ENCODE measurements at places on chromosomes 2 and 18. TPM values are rescaled to one million over a fixed set of nuclear protein-coding genes. Genes with fewer than 3 reads are reported as not detected.

GRCh38 chr2:30113617-30114293, 33.1 kb upstream of the YPEL5 start:
- DNase-seq = no peak

- DNase-seq = no peak
Observed at GRCh38 chr2:116732322-116732721, 1082.2 kb upstream of the DDX18 start.

GRCh38 chr18:45670281-45670962, 53.6 kb upstream of the SLC14A1 start:
- no peak for DNase-seq

- DNase-seq = no peak
Observed at GRCh38 chr2:30165050-30165520, 18.3 kb downstream of the YPEL5 start.

- DNase-seq = no peak
Observed at GRCh38 chr18:6221602-6222014, 193.1 kb downstream of the L3MBTL4 start.

DNA sequence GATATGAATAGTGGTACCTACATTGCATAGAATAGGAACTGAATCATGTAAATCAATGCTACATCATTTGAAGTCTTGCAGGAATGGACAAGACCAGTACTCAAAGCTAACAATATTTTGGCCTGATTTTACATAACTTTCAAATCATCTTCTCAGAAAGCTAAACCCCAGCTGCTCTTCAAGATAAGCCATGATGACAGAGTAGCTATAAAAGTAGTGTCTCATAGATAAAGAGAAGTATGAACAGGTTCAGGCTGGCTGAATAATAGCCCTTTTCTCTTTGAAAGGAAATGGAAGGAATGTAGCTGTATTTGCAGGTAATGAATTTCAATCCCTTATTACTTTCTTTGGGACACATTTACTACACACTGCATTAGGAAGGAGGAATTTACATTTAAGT, 28.2 kb downstream of the TSPYL6 start:
- no peak for DNase-seq

DNA sequence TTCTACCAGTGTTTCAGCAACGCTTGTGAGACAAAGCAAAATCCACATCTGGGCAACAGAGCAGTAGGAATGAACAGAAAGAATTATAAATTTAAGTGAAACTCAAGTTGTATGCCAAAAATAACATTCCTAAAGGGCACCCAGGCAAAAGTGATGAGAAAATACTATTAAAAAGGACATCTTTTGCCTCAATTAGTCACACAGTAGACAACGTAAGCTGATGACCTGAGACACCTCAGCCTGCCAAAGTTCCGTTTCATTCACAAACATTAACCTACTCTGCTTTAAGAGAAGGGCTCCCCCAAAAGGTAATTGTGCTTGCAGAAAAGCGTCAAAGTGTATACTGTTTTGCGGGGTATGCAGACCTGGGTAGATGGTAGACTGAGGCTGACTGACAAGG, 7.2 kb downstream of the HDLBP start:
- DNase-seq = no peak

DNA sequence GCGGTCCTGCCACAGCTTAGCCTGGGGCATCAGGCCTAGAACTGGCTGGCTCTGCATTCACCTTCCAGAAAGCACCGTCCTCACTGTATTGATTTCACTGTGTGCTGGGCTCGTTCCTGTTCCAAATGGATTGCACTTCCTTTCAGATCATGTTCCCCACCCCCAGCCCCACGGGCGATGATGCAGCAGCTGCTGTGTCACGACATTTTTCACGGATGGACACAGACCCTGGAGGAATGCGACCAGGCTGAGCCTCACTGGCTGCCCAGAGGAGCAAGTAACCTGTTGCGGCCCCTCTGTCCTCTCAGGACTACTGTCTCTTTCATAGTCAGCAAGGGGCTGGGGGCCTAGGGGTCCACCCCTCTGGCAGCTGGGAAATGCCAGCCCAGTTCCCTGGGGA, 50.3 kb downstream of the CAPN13 start:
- DNase-seq = peak; percentile 55

DNA sequence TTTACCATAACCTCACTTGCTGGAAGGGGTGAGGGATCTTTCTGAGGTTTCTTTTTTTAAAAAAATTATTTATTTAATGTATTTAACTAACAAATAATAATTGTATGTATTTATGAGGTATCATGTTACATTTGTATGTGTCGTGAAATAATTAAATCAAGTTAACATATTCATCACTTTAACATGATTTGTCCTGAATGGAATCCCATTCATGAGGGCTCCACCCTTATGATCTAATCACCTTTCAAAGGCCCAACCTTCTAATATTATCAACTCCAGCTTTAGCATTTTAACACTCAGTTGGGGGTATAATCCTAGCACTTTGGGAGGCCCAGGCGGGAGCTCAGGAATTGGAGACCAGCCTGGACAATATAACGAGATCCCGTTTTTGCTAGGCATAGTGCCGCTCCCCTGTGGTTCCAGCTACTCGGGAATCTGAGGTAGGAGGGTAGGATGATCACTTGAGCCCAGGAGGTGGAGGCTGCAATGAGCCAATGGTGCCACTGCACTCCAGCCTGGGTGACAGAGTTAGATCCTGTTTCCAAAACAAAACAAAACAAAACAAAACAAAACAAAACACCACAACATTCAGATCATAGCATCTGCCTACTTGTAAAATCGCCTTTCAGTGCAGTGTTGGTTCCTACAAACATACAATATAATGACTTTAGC, 1.1 kb upstream of the TAF4B start:
- DNase-seq = no peak

DNA sequence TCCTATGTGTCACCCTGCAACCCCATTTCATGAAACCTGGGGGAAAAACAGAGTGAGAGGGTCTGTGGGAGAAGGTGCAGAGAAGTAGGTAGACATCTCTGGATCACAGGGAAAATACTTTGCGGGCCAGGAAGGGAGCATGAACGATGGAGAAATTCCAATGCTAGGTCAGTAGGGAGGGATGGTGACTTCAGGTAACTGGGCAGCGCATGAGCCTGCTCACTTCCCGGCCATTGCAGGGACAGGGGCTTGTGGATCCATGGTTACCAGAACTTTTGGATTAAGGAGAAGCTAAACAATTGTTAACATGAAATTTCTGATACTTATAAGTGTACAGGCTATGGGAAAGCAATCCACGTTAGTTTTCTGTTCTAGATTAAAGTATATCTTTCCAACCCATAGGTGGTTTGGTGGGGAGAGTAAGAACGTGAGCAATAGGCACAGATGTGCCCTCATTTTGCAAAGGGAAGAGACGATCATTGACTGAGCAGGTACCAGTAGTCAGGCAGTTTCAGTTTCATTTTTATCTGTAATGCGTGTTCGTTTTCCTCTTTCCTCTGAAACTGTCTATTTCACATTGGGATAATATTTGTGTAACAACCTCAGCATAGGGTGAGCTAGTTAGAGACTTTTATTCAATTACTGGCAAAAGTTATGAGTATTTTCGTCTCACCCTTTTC, 65.0 kb downstream of the NYAP2 start:
- no peak for DNase-seq

- DNase-seq = no peak
Observed at GRCh38 chr2:122737429-122738077, 982.1 kb downstream of the TSN start.

DNA sequence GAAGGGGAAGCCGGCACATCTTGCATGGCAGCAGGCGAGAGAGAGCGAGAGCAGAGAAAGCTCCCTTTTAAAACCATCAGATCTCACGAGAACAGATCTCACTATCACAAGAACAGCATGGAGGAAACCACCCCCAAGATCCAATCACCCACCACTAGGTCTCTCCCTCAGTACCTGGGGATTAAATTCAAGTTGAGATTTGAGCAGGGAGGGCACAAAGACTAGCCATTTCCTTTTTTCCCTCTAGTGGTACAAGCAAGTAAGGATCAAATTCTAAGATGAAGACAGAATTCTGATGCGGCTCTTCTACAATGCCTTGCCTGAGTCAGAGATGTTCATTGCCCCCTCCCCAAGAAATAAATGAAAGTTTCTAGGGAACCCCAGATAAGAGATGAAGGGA, 45.6 kb upstream of the ANKRD44 start:
- DNase-seq = no peak

DNA sequence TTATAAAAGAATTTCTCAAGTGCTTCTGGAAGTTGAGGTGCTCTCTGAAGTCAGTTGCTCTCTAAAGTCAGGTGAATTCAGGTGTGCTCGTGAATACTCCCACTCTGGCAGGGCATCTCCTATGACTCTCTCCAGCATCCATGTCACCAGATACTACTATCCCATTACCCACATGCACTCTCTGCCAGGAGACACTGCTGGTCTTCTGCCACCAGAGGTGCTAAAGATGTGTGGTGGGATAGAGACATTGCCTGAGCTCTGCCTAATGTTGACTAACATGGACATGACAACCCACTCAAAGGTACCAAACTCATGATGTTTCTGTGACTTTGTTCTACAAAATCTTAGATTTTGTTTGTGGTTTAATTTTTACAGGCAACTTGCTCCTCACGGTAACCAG, 106.4 kb upstream of the HNRNPA3 start:
- DNase-seq = no peak

- no peak for DNase-seq
Observed at GRCh38 chr2:286774-287392, 1.0 kb downstream of the ALKAL2 start.

DNA sequence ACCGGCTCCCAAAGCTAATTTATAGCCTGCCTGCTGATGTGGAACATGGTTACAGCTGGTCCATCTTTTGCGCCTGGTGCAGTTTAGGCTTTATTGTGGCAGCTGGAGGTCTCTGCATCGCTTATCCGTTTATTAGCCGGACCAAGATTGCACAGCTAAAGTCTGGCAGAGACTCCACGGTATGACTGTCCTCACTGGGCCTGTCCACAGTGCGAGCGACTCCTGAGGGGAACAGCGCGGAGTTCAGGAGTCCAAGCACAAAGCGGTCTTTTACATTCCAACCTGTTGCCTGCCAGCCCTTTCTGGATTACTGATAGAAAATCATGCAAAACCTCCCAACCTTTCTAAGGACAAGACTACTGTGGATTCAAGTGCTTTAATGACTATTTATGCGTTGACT, 51.4 kb downstream of the TMEM178A start:
- no peak for DNase-seq

DNA sequence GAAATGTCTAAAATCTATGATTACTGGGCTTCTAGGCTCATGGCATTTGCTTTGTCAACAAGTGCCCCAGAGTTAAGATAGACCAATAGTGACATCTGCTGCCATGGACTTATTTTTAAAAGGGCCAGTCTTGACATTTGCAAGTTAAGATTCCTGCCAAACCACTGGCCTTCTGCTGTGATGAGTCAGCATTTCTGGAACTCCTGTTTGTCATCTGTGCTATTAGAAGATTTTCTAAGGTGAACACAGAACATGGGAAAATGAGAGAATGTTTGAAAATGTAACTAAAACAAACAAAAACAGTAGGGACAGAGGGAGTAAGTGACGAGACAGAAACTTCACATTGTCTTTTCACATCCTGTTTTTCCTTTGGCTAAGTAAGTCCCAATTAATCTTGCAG, 93.7 kb upstream of the WDR75 start:
- no peak for DNase-seq

DNA sequence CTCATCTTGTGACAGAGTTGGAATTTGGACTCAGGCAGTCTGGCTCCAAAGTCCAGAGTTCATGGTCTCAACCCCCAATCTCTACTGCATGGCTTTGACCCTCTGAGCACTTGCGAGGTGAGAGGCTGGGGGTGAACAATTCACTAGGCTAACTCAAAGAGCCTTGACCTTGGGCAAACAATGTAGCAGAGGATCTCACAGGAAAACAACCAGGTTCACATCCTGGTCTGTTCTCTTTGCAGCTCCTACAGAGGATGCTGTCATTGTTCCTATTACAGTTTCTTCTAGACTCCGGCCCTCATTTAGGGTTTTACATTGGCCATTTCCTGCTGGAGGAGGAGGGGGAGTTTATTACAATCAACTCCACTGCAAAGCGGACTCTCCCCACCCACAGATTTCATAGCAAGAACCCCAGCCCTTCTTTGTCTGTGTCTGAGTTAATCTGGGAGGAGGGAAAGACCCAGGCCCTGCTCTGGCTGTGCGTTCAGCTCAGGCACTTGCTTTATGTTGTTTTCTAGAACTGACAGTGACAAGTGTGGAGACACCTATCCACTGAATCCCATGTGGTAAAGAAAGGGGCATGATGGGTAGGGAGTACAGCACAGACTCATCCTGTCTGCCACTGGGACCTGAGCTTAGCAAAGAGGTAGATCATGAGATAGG, 101.6 kb downstream of the LBH start:
- no peak for DNase-seq

DNA sequence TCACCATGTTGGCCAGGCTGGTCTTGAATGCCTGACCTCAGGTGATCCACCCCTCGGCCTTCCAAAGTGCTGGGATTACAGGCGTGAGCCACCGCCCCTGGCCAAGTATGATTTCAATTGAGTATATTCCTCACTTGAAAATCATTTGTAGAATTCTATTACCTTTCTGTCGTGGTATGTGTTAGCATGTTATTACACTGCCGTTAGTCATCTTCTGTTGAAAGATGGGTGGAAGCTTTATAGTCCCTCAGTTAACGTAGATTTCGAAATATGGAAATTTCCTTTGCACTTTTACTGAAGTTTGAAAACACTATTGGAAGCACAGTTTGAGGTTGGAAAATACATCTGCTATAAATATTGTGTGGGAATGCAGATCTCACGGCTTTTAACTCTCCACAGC, 14.7 kb downstream of the NIFK start:
- DNase-seq = no peak

The EML6 gene
- 1.4 TPM for total RNA-seq

The ADGRF3 gene
- 0.17 TPM for total RNA-seq

The HOXD4 gene
- total RNA-seq = 0.84 TPM

The SPATA3 gene
- not detected for total RNA-seq

The SYT4 gene
- 1.1 TPM for total RNA-seq

The LAMA1 gene
- total RNA-seq = 1.4 TPM

The DPP10 gene
- total RNA-seq = 1.0 TPM
